ENCODE measurements at places on chromosomes 2 and 18.

DNA sequence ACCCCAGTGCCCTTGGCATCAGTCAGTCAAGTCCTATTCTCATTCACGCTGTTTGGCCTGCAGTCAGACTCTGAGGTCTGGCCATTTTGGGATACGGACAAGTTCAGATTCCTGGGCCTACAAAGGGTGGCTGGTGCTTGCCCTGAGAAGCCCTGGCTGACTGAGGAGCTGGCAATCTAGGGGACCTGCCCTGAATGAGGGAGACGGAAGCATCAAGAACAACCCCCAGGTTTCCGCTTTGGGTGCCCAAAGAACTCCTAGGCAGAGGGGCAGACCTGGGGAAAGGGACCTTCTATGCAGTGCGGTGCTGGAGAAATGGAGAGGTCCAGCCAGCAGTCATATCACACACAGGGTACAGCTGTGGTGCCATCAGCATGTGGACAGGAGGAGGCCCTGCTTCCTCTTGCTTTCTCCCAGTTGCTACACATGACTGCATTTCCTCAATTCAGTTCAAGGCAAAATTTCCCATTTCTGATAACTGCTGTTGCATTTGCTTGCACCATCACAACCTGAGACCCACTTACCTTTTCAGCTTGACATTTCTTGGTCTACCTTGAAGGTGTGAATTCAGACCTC, 70.9 kb upstream of the LGALSL start:
- no peak for DNase-seq

GRCh38 chr2:149383340-149383739, 53.0 kb downstream of the LYPD6 start:
- peak; percentile 15 for DNase-seq

GRCh38 chr18:66210875-66211274, 393.0 kb downstream of the CDH19 start:
- DNase-seq = peak; percentile 1

DNA sequence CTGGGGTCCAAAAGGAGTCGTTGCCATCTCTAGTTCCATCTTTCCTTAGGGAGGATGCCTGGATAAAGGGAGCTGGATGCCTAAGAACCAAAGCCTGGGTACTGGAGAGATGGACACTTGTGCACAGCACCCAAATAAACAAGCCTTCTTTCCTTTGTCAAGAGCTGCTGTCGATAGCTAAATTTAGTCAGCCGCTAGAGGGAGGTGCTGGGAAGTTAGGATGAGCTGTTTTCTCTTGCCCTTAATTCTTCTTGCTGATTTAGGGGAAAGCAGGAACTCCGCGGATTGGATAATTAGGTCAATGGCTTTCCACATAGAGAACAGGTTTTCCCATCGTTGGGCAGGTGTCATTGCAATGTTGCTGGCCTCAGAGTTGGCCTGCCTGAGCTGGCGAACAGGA, 30.9 kb upstream of the SERPINB12 start:
- DNase-seq = peak; percentile 32

DNA sequence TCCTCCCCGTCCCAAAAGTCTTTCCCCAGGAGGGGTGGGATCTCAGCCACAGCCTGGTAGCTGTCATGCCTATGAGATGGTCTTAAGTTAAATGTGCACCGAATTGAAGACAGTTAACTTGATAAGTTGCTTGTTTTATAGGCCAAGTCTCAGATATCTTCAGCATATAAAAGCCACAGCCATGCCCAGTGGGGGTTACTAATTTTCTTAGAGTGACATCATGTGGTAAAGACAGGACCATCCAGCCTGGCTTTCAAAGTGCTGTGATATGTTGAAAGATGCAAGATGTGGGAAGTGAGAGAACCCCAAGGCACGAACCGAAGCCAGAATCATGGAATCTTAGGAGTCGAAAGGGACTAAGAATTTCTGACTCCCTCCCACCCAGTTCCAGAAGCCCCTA, 42.1 kb upstream of the FAM124B start:
- DNase-seq = no peak

DNA sequence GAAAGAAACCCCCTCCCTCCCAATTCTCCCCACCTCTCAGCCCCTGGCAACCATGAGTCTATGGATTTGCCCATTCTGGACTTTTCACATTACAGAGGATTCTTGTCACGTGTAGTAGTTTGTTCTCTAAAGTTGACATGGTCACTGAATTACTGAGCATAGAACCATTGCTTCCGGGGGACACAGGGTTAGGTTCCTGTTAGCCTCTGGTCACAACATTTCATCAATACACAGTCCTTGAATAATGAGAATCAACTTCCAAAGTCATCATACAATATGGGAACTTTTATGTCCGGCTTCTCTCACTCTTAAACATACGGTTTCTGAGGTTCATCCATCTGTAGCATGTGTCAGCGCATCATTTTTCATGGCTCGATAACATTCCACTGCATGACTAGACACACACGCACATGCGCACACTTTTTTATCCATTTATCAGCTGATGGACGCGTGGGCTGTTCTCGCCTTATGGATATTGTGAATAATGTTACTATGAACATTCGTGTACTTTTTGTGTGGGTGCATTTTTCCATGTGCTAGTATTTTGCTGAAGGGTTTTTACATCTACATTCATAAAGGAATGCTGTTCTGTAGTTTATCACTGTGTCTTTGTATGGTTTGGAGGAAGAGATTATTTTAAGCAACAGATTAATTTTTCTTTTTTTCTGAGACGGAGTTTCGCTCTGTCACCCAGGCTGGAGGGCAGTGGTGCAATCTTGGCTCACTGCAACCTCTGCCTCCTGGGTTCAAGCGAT, 48.1 kb downstream of the PARD6G start:
- DNase-seq = no peak

- DNase-seq = no peak
Measured at GRCh38 chr18:64219517-64219916, 70.6 kb upstream of the LINC00305 start.

DNA sequence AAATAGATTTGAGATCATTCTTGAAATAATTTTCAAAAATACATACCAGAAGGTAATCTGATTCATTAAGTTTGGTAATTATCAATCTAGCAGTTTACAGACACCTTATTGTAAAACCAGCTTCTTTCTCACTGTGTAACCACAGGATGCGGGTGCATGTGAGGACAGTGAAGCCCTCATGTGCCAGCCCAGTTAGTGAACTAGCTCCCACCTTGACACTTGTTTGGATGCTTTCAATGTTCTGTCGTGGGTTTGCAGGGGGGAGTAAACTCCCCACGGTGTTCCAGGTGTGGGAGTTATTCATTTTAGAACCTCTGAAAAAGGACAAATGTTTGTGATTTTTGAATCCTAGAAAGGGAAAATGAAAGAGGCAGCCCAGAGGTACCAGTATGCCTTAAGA, 59.0 kb downstream of the WDSUB1 start:
- DNase-seq = no peak

- DNase-seq = no peak
Measured at GRCh38 chr2:144323946-144324345, 196.0 kb downstream of the ZEB2 start.

DNA sequence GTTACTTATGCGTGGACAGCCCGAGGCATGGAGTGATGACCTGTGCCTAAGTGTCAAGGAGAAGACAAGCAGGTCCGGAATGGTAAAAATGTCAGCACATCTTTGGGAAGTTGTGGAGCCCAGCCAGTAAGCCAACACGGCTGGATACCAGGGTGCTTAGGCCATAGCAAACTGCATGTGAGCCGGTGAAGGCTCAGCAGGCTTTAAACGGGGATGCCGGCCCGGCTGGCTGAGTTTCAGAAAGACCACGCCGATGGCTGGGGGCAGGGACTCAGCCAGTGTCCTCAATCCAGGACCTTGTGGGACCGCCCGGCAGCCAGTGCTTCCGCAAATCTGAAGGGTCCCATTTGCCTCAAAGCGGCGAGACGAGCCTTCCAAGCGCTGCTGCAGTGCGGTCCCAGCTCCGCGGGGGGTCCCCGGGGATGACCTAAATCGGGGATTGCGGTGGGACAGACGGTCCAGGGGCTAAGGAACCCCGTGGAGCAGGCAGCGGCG, 946 bp upstream of the AGAP1 start:
- no peak for DNase-seq

GRCh38 chr2:241379481-241380480, 23.7 kb downstream of the FARP2 start:
- DNase-seq = no peak

DNA sequence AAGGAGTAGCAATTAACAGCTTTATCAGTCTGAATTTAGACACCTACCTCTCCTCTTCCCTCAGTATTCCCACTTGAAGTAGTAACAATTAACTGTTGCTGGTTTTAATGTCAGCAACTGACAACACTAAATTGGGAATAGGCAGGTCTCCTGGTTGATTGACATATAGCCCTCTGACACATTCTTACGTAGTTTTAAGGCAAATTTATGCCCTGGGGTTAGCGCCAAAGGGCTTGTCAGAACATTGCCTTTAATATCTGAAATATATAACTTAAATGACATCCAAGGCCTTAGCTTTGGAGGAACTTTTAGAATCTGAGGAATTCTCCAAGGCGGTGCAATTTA, 7.4 kb downstream of the ASXL3 start:
- no peak for DNase-seq

- no peak for DNase-seq
Measured at GRCh38 chr2:143399631-143400069, 270.4 kb downstream of the ARHGAP15 start.

- DNase-seq = no peak
Measured at GRCh38 chr2:170550501-170550900, 164.6 kb upstream of the SP5 start.

- DNase-seq = no peak
Measured at GRCh38 chr2:3476321-3476984, 42.9 kb downstream of the ADI1 start.

- DNase-seq = no peak
Measured at GRCh38 chr2:195967336-195967735, 101.3 kb downstream of the DNAH7 start.

DNA sequence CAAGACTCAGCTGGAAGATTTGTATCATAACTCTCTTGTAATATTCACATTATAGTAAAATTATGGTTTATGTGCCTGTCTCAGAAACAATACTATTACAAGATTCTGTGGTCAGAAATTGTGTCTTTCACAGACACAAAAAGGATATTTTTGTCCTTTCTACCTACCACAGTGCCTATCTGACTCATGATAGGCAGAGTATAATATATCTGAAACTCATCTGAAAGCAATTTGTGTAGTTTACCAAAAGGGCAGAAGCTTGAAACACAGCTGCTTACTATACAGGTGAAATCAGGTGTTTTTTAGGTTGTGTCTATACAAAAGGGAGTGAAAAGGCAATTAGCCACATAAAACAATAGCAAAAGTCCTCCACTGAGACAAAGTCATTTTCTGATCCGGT, 10.9 kb downstream of the TMEM200C start:
- no peak for DNase-seq

- no peak for DNase-seq
Measured at GRCh38 chr2:30363406-30363805, 83.6 kb upstream of the LCLAT1 start.

- no peak for DNase-seq
Measured at GRCh38 chr2:190912726-190913125, 32.1 kb downstream of the GLS start.

GRCh38 chr2:171814883-171815282, 79.2 kb downstream of the SLC25A12 start:
- DNase-seq = no peak

DNA sequence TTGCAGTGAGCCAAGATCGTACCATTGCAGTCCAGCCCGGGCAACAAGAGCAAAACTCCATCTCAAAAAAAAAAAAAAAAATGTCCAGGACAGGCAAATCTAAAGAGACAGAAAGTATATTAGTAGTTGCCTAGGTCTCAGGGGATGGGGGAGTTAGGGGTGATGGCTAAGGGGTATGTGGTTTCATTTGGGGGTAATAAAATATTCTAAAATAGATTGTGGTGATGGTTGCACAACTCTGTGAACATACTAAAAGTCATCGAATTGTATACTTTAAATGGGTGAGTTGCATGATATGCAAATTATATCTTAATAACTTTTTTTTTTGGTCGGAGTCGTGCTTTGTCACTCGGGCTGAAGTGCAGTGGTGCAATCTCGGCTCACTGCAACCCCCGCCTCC, 34.2 kb upstream of the ACTR2 start:
- no peak for DNase-seq

DNA sequence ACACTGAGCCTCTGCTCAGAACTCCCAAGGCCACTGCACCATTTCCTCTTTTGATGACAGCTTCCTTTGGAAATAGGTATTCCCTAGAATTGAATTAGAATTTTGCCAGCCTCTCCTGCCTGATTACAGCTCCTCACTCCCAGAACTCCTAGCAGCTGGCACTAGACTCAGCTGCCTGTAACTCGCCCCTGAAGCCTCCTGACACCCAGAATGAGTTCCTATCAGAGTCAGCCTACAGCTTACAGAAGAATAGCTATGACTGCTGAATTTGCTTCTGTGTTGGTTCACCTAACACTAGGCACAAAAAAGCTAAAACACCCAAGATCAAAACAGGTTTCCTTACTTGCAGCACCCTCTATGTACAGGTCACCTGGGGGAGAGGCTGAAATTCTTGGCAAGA, 108.2 kb upstream of the PTPRM start:
- DNase-seq = no peak

GRCh38 chr18:76922107-76922506, 99.8 kb downstream of the ZNF236 start:
- peak; percentile 19 for DNase-seq

DNA sequence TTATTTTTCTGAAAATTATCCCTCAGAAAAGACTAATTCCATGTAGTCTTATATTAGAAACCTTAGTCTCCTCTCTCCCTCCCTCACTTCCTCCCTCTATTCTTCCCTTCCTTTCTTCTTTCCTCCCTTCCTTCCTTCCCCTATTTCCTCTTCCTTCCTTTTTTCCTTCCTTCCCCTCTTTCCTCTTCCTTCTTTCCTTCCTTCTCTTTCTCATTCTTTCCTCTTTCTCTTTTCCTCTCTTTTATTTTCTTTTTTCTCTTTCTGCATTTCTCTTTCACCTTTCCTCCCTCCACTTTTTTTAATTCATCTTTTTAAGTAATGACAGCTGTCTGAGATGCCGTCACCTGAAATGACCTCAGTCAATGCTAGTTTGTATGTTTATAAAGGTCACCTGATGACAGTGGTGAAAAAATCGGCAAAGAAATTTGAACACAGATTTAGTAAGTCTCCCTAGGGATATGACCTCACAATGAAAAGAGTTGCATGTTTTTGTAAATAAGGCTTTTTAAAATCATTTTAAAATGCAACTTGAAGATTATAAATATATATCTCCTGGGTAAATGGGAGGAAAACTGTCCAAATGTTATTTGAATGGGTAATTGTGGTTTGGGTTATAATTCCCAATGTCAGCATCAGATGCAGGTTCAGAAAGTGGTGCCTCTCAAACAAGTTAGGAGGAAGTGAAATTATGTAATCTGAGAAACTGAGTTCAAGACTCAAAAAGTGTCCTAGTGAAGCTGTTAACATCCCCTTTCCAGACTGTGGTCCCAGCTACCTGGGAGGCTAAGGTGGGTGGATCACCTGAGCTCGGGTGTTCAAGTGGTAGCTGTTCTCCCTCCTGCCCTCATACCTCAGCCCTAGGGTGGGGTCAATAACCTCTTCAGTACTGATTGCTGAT, 90.3 kb upstream of the ST3GAL5 start:
- DNase-seq = no peak

Measured in RKO (cell line).